ENCODE measurements at places on chromosomes 16 and 17. TPM values are rescaled to one million over a fixed set of nuclear protein-coding genes. Genes with fewer than 3 reads are reported as not detected.

The RSKR gene
- 2.7 TPM for polyA plus RNA-seq

The GUCY2D gene
- not detected for polyA plus RNA-seq

The KRTAP2-2 gene
- not detected for polyA plus RNA-seq

The MEOX1 gene
- polyA plus RNA-seq, result not detected

The LPO gene
- 0.20 TPM for polyA plus RNA-seq

The HOXB7 gene
- 37.1 TPM for polyA plus RNA-seq

The ALOX12B gene
- polyA plus RNA-seq, result 1.1 TPM

The PHLPP2 gene
- polyA plus RNA-seq, result 3.3 TPM

Data from brain (organoid and tissue), 16 donors.